ENCODE measurements at places on chromosomes 4 and X.

- DNase-seq, result no peak
Measured at GRCh38 chrX:80011522-80011921, 3.0 kb upstream of the TBX22 start.

- DNase-seq, result no peak
Measured at GRCh38 chr4:162894387-162894786, 272.3 kb downstream of the NAF1 start.

GRCh38 chr4:22850055-22850454, 157.3 kb downstream of the GBA3 start:
- no peak for DNase-seq

- DNase-seq, result no peak
Measured at GRCh38 chr4:38605181-38605752, 58.7 kb upstream of the KLF3 start.

- DNase-seq, result no peak
Measured at GRCh38 chr4:76003035-76003434, 4.3 kb downstream of the CXCL9 start.

DNA sequence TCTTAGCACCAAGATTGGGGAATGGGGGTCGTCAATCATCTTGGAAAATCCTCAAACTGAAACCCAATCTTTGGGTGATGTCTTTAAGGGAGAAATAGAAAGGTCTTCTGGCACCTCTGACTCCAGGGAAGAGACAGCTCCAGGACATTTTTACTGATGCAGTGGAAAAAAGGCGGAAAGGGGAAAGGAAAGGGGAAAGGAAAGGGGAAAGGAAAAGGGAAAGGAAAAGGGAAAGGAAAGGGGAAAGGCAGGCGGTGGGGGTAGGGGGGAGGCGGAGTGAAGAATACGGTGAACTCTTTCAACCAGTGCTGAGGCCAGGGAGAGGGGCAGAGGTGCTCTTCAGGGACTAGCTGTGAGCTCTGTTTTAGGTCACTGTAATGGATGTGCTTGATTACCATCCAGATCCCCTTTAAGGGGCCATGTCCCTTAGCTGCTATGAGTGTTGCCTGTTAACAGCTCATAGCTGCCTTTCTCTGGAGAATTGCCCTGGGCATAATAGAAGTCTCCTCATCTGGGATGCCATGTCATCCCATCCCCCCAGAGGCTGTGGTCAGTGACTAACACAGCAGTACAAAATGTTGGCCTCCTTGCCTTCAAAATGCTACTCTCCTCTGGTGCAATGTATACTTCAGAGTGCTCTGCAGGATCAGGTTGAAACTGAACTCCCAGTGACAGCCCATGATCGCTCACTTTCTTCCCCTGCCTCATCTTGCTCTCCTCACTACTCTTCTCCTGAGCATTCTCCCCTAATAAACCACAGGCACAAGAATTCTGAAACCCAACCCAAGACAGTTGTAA, 92.4 kb upstream of the AP1S2 start:
- DNase-seq, result no peak

DNA sequence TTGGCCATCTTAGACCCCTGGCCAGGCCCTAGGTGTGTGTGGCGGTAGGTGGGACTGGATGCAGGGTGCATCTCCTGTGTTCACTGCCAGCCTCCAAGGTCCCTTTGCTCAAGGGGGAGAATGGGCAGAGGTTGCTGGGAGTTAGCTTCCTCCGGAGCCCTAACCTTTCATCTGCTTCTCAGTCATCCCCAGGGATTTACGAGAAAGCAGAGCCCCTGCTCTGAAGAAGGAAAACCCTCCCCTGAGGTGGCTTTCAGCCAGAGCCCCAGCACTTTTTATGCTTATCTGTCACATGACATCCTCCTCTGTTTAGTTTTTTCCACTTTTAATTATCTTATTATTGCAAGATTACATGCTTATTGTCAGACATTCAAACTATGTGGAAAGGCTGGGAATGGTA, 44.9 kb upstream of the DDX3X start:
- no peak for DNase-seq
